Fibroblast of gingiva (primary cell): ENCODE measurements at places on chromosomes 3 and 15.

- peak; percentile 91 for DNase-seq
Measured at GRCh38 chr15:63553388-63553791, 43.8 kb upstream of the FBXL22 start.

GRCh38 chr3:41688595-41689380 lies 273.1 kb downstream of the ULK4 start:
- peak; percentile 86 for DNase-seq

DNA sequence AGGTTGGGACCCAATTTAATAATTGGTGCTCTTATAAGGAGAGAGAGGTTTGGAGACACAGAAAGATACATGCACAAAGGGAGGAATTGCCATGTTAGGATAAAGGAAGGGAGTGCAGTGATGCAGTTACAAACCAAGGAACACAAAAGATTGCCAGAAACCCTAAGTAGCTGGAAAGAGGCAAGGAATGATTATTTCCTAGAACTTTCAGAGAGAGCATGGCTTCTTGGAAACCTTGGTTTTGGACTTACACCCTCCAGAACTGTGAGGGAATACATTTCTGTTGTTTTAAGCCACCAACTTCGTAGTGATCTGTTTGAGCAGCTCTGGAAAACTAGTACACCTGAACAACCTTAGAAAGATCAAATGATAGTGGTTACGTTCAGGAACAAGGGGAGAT lies 25.0 kb upstream of the MB21D2 start:
- no peak for DNase-seq

GRCh38 chr3:64190517-64191515 lies 34.5 kb downstream of the PRICKLE2 start:
- DNase-seq: peak; percentile 86

DNA sequence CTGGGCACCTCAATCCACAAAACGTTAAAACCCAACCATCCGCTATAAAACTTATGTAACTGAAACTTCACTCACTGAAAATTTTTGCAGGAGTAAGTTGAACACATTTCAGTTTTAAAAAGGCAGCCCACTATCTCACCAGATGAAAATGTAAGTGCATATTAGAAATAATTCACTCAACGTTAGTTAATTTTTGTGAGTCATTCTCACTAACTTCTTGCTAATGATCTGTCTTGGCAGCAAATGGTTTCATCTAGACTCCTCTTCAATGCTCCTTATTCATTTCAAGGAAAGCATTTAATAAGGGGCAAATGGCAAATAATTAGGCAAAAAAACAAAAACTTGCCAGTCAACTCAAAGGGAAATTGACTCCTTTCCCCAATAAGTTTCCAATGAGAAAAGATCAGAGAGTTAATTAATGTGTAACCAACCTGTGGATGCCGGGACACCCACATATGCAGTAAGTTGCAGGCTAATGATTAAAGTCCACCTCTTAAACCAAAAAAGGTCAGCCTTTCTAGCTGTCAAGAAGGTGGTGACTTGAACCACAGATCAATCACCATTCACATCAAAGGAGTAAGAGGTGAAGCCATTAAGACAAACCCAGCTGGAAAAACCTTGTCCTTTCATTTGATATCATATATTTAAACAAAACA lies 22.9 kb upstream of the PRICKLE2 start:
- DNase-seq: no peak

DNA sequence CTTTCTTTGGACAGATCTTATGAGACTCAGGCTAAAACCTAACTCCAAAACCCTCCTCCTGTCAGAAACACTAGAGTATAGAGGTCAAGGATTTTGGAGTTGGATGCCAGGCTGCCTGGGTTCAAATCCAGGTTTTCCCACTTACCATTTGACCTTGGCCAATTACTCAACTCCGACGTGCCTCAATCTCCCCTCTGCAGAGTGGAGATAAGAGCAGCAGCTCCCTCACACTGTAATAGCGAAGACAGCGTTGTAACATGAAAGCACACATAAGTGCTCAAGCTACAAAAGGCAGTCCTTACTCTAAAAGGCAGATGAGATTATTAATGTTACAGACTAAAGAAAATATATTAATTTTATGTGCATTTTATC lies 90.1 kb downstream of the IGF2BP2 start:
- no peak for DNase-seq

DNA sequence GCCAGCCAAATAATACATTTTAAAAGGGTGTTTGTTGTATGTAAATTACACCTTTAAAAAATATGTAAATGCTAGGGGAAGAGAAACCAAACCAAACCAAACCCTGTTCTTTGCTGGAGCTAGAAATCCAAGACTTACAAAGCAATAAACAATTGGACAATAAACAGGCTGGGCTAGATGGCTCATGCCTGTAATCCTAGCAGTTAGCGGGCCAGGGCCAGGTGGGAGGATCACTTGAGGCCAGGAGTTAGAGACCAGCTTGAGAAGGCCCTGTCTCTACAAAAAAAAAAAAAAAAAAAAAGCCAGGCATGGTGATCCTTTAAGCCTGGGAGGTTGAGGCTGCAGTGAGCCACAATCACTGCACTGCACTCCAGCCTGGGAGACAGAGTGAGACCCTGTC lies 12.5 kb downstream of the STOML1 start:
- no peak for DNase-seq
